Sciatic nerve (tissue), 2 donors: ENCODE measurements at places on chromosomes 2 and 18.

GRCh38 chr18:41814651-41815050 is 140.4 kb upstream of the PIK3C3 start:
- DNase-seq, result no peak

DNA sequence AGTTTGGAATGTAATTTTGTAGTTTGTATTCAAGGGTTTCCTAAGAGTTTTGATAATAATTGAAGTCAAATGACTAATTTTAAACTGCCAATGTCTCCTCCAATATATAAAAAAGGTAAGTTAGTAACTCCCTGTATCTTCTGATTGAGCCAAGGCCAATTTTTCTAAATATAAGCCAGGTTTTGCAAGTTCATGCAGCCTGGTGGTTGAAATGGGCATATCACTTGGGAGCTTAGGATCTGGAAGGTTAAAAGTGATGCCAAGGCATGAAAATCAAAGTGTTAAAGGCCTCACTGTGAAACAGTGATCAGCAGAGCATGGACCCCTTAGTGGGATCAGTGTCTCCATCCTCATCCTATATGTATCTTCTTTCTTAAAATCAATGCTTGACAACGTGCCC is 60.5 kb downstream of the MERTK start:
- DNase-seq, result no peak

DNA sequence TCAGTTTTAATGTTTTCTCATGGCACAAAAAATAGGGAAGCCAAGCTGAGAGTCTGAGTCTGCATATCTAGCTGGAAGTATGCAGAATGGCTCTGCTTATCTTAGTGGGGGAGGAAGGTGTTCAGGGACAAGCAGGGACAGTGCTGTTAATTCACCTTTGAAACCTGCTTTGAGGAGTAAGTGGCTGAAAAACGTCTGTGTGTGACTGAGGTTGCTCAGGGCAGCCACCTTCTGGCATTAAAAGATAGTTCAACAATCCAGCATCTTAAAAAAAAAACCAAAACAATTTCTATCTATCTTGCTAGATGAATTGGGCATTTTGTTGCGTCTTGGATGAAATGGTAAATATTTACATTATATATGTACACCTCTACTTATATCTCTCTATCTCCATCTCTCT is 2.0 kb upstream of the TRPM8 start:
- no peak for DNase-seq

GRCh38 chr2:47641366-47641765 is 141.6 kb upstream of the MSH6 start:
- DNase-seq, result no peak

DNA sequence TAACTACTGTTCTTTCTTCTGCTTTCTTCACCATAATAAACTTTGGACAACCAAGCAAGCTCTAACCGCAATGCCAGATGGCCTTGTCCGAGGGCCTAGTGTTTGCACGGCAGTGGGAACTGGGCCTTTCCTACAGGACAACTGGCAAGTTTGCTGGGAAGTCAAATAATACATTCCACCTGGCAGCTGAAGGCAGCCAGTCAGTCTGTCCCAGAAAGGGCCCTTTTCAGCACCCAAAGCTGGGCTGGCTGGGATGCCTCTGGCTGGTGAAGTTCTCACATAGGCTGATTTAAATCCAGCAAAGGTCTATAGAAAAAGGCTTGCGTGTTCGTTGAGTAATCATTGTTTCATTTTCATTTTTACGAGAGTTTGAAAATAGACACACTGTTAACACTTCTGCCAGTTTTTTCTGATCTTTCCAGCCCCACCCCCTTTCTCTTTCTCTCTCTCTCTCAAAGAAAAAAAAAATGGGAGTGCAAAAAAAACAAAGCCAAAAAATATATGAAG is 110.0 kb upstream of the EPAS1 start:
- DNase-seq, result no peak

DNA sequence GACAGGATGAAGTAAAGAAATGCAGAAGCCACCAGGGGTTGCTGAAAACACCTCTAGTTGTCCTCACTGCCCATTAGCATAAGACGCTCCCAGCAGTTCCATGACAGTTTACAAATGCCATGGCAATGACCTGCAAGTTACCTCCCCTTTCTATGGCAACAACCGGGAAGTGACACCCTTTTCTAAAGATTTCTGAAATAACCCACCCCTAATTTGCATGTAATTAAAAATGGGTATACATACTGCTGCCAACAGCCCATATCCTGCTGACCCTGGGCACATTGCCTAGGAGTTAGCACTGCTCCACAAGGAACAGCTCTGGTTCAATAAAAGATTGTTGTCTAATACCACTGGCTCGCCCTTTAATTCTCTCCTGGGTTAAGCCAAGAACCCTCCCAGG is 178.3 kb upstream of the LRATD1 start:
- no peak for DNase-seq

DNA sequence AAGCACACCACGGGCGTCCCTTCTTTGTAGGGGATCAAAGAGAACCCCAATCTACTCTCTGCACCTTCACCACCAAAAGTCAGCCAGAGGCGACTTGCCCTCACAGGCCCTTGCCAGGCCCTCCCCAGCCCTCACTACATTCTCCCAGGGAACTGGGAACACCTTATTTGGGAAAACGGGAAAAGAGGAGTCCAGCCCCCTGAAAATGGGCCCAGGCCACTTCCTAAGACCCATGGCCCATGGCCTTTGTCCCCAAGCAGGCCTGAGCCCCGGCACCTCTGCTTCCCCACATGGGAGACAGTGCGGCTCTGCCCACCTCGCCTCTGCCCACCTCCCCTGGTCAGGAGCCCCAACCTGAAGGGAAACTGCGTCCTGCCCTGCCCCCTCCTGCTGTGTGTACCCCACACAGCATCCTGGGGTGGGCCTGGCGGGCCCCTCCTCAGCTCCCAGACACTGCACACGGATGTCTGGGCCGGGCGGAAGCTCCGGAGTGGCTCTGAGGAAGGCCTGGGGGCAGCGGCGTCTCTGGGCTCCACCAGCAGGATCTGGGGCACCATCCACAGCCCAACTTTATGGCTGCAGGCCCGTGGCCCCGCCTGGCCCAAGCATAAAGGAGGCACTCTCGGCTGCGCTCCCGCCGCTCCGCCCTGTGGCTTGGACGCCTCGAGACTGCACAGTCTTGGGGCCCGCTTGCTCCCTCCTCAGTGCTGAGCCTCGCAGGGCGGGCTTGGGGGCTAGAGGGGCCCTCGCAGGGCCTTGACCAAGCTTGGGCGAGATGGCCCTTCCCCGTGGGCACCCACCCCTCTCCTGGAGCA is 70.3 kb upstream of the GPC1 start:
- no peak for DNase-seq

DNA sequence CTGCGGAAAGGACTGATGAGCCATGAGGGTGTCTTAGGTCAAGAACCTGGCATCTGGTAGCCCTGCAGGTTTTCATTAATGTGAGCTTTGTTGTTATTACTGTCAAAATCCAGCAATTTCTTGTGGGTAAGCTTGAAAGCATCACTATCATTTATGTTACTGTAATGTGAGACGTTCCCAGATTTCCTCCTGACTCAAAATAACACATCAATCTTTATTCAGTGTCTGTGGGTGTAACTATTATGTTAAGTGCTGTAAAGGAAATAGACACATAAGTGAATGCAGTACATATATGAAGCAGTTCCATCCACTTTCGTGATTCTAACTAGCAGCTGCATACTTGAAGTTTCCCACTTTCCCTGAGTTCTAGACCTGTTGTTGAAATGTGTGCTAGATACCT is 89.8 kb downstream of the FHOD3 start:
- DNase-seq, result no peak
